ENCODE measurements at places on chromosomes 13 and 19. TPM values are rescaled to one million over a fixed set of nuclear protein-coding genes. Genes with fewer than 3 reads are reported as not detected.

- DNase-seq: no peak
These were observed 13.5 kb upstream of the CNFN start for GRCh38 chr19:42403586-42403985.

DNA sequence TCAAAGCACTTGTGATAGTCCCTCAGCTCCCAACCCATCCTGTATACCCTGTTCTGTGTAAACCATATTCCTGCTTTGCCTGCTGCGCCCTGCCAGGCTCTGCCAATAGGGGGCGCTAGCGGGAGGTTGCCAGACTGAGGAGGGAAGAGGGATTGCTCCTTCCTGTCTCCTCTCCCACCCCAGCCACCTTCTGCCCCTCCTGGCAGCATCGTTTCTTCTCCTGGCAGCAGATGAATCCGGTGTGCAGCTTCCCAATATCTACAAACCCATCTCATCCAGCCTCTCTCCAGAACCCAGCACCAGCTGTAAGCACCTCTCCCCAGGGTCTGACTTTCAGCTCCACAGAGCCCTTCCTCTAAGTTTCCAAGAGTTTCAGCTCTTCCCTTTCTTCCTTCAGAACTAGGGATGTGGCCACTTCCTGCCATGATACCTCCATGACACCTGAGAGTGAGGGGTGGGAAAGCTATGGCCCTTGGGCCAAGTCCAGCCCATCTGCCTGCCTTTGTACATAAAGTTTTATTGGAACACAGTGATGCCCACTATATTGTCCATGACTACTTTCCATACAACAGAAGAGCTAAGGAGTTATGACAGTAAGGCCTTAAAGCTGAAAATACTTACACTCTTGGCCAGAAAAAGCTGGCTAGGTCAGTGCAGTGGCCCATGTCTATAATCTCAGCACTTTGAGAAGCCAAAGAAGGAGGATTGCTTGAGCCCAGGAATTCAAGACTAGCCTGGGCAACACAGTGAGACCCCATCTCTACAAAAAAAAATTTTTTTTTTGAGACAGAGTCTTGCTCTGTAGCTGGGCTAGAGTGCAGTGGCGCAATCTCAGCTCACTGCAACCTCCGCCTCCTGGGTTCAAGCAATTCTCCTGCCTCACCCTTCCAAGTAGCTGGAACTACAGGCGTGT, 34.5 kb upstream of the ATP1A3 start:
- DNase-seq: peak; percentile 85

- DNase-seq: no peak
These were observed 47.7 kb downstream of the FNDC3A start for GRCh38 chr13:49023431-49023830.

DNA sequence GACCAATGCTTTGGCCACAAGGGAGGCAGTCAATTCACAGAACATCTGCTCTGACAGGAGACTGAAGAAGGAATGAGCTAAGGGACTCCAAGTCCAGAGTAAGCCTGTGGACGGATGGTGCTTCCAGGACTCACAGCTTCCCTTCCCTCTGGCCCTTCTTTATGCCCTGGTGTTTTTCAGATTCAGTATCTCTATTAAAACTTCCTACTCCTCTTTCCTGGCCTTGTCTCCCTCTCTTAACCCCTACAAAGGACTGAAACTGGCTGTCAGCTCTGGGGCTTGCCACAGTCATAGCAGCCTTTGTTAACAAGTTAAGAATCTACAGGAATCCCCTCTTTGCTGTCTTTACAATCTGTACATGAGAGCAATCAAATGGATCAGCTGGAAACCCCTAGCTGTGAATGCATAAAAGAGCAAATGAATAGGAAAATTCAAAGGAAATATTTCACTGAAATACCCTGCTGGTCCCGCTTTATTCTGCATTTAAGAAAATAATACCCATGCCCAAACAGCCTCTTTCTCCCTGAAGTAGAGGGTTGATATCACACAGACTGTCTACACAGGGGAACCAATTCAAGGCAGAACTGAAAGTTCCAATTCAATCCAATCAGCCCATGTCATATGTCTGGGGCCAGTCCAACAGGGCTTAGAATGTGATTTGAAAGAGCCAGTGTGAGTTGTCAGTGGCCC, 192.3 kb downstream of the MZT1 start:
- no peak for DNase-seq

GRCh38 chr19:45597425-45598111, 4.4 kb downstream of the GPR4 start:
- DNase-seq: peak; percentile 72

- DNase-seq: no peak
These were observed 419.3 kb upstream of the GPC6 start for GRCh38 chr13:92807353-92807752.

DNA sequence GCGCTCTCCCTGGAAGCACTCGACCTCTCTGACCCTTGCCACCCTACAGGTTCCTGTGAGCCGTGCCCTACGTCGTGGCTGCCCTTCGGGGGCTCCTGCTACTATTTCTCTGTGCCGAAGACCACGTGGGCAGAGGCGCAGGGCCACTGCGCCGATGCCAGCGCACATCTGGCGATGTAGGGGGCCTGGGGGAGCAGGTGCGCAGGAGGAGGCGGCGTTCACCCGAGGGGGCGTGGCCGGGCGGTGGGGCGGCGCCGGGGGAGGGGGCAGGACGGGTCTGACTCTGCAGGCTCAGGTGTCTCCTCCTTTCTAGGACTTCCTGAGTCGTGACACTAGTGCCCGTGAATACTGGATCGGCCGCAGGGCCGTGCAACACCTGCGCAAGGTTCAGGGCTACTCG, 26.4 kb downstream of the CLEC4M start:
- peak; percentile 79 for DNase-seq

DNA sequence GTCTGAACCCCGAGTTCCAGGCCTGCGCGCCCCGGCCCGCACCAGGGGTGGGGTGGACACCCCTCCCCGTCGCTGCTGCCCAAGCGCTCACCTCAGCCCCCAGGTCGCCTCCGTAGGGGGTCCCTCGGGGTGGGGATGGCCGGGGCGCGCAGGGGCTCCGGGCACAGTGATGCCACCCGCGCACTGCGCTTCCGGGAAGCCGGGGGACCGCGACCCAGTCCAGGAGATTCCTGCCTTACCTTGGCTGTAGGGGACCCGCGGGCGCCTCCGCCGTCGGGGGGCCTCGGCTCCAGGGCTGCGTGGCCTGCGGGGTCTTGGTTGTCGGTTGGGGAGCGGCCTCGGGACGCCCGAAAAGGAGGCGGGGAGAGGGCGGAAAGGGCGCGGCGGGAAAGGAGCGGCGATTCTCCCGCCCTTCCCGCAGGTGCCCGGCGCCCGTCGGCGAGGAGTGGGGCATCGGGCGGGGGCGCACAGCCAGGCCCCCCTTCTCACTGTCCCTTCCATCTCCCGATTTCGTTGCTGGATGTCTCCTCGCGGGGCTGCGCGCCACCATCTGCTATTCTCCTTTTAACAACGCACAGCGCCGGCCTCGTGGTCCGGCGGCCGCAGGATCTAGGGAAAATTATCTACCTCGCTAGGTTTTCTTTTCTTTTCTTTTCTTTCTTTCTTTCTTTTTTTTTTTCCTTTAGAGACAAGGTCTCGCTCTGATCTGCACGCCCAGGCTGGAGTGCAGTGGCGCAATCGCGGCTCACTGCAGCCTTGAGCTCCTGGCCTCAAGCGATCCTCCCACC, at the start of gene KEAP1:
Gene KEAP1, minus strand, starts transcription at position 355 of the 788 bp plus-strand sequence. CDS start 3,323 bp downstream, outside the sequence.
- DNase-seq: peak; percentile 75

DNA sequence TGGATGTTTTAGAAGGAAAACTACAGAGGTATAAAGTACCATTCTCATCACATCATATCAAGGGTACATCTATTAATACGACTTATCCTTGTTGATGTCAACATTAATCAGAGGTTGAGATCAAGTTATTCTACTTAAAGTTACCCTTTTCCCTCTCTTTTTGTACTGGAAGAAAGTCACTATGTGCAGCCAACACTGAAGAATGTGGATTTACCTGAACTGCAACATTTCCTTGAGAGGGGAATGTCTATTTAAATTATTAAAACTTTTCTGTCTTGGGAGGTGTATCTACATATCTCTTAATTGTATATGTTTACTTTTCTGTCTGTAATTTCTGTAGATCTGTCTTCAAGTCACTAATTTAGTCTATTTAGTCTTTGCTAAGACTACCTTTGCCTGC, 2.5 kb upstream of the FBXL3 start:
- DNase-seq: no peak

DNA sequence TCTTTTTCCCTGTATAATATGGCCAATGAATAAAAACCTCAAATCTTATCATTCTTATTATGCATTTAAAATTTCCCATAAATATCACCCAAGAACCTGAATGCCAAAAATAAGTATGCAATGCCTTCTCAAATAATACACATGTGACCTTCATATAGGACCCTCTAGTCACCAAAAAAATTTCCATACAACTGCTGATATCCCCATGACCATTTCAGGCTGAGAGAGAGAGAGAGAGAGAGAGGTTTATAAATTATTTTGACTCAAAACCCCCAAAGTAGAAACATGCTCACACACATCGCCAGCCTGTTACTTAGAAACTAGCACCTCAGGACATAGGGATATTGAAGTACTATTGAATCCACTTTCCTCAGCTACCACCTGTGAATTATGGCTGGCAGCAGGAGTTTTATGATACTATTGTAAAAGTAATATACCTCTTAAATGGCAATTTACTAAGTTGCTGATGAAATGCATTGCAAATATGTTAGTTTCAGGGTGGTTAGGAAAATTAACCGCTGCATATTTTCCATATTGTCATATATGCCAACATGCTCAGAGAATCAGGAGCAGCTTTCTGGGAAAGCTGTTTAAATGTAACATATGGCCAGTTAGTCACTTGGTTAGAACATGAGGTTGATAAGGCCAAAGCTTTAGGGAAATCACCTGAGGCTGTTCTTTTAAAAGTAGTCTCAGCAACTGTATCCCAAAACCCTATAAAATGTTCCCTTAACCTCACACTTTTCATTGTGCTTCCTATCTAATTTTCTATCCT, 230.8 kb downstream of the DCT start:
- DNase-seq: no peak

DNA sequence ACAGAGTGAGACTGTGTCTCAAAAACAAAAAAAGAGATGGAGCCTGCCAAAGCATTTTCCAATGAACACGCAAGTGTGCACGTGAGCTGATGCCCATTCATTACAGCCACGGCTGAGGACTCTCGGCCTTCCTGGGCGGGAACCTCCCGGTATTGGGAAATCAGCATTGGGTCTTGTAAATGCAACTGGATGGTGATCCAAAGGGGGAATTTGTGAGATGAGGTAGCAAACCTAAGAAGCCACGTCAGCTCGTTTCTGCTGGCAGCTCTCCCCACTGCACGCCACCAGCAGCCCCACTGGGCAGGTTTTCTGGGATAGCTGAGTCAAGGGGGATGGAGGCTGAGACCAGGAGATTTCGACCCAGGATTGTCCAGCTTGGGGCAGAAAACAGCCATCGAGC, 11.5 kb downstream of the C13orf46 start:
- DNase-seq: no peak

GRCh38 chr13:36211567-36211966, 2.8 kb downstream of the SOHLH2 start:
- DNase-seq: no peak

GRCh38 chr13:112134391-112135075, 67.6 kb downstream of the SOX1 start:
- no peak for DNase-seq

- DNase-seq: no peak
These were observed 99.3 kb downstream of the ZNF536 start for GRCh38 chr19:30471441-30471840.

Gene POP4
- 37.2 TPM for total RNA-seq

Gene ADM5
- total RNA-seq: 5.7 TPM

Gene DYRK1B
- 8.6 TPM for total RNA-seq

Gene USHBP1
- 5.2 TPM for total RNA-seq

Gene ZNF8
- total RNA-seq: 30.3 TPM

Gene OR7A5
- total RNA-seq: not detected

Gene TUBA3C
- total RNA-seq: not detected

Data from GM23338 (cell line).